Right ventricle myocardium inferior (tissue), 1 donor: ENCODE measurements at places on chromosomes 2 and 18. TPM values are rescaled to one million over a fixed set of nuclear protein-coding genes. Genes with fewer than 3 reads are reported as not detected.

DNA sequence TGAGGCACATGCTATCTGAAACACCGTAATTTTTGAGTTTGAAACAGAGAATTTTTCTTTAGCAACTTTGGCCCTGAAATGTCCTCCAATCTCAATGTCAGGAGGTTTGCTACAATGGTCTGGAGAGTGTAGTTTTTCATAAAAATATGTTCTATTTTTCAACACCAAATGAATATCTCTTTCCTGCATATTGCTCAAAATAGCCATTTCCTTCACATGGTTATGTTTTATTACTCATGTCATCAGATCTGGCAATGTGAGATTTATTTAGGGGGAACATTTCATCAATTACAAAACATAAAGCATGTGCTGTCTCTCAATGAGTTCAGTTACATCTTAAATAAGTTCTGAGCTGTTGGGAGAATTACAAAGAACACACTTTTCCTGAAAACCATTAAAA, 871.9 kb upstream of the FSHR start:
- DNase-seq = no peak

DNA sequence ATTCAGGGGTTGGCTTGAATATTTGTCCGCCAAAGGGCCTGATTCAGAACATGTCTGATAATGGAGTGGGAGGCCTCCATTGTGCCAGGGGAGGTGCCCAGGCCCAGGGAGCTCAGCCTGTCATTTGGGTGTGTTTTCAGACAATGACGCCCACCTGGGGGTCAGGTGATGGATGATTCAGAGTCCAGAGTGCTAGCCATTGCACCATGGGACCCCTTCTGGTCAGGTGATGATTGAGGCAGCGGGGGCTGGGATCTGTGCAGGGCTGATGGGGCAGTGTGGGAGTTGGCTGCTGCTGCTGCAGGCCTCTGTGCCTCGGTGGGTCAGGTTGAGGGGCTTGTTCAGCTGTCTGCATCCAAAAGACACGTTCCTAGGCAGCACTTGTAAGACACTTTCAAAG, 8.3 kb upstream of the ARHGEF4 start:
- peak; percentile 14 for DNase-seq

DNA sequence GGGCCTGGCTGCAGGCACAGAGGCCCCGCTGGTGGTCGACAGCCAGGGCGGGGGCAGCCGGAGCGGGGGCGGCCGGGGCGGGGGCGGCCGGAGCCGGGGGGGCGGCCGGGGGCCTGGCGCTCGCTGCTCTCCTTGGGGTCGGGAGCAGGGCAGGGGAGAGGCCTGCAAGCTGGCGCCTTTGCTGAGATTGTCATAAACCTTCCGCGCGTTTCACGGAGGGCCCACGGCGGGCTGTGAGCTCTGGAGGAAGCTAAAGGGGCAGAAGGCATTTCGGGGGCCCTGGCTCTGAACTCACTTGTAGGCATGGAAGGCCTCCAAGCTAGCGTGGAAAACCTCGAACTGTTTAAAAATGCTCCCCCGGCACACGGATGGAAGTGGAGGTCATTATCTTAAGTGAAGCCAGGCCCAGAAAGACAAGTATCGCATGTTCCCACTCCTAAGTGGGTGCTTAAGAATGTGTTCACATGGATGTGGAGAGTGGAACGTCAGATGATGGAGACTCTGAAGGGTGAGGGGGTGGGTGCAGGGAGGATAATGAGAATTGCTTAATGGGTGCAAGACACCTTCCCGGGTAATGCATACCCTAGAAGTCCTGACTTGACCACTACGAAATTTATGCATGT, 629 bp downstream of the PRELID3A start:
- DNase-seq = no peak

DNA sequence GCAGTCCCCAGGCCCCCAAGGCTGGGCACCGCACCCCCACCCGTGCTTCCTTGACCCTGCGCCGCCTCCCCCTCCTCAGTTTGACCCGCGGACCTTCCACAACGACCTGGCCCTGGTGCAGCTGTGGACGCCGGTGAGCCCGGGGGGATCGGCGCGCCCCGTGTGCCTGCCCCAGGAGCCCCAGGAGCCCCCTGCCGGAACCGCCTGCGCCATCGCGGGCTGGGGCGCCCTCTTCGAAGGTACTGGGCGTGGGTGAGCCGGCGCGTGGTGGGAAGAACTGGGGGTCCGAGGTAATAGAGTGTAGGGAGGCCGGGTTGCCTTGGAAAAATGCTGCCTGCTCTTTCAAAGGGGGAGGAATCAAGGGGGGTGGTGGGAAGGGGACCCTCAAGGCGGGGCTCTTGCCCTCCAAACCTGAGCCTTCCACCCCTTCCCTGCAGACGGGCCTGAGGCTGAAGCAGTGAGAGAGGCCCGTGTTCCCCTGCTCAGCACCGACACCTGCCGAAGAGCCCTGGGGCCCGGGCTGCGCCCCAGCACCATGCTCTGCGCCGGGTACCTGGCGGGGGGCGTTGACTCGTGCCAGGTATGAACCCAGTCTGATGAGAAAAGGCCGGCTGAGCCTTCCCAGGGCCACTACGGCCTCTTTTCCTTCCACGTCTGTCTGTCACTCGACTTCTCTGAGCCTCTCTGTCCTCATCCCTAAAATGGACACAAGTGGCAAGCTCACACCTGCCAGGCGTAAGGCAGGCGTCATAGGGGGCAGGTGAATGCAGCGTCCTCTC, 2.6 kb downstream of the PRSS56 start:
- DNase-seq = no peak

The CKAP2L gene
- 1.3 TPM for total RNA-seq

The MDH1B gene
- 0.68 TPM for total RNA-seq

The LRPPRC gene
- 83.9 TPM for total RNA-seq

The EGR4 gene
- not detected for total RNA-seq

DNA sequence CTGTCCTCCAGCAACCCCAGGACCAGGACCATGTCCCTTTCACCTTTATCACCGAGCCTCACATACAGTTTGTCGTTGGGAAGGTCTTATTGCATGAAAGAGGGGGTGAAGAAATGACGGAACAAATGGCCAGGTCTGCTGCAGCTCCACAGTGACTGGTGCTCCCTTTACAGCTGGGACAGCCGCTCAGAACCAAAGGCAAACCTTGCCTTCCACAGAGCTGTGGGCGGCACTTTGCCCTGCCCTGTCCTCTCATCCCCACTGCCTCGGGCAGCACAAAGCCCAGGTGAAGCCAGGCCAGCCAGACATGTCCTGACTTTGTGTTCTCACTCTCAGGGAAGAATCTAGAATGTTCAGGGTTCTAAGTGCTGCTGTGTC, 961 bp downstream of the GPR55 start:
- no peak for DNase-seq

DNA sequence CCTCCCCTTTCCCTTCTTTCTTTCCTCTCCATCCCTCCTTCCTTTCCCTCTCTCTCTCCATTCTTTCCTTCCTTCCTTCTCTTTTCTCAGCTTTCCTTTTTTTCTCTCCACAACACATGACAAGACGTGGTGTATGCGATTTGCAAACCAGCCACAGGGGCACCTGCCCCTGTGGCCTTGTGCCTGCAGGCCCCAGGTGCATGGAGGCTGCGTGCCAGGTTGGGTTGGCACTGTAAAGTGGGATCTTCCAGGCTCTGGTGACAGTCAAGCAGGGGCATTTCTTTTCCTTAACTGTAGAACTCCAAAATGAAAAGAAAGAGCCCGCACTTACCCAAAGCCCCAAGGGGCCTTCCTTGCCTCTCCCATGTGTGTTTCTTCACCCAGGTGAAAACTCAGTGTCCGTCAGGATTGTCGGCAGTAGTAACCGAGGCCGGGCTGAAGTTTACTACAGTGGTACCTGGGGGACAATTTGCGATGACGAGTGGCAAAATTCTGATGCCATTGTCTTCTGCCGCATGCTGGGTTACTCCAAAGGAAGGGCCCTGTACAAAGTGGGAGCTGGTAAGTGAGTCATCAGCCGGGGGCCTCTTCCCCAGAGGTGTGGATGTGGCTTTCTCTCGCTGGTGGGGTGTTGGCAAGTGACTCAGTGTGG, 50.9 kb downstream of the MARCO start:
- no peak for DNase-seq

The B4GALT6 gene
- 9.0 TPM for total RNA-seq

DNA sequence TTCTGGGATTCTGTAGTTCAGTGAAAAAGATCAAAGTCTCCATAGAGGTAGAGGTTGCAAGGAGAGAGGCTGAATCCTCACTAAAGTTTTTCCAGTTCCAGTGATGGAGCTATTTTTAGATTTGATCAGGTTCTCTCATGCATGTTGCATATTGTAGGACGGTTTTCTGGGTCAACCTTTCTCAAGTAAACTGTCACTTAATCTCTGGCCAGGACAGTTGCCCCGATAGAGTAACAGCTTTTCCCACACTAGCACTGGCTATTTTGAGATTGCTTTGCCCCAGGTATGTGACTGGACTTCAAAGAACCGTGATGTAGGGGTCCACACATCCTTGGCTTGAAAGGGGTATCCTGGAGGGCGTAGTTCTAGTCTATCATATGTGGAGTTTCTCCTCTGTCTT, 101.2 kb upstream of the MSH2 start:
- DNase-seq = no peak

The CPO gene
- total RNA-seq = 0.73 TPM

GRCh38 chr2:64873472-64873924, 115.7 kb upstream of the SLC1A4 start:
- DNase-seq = peak; percentile 91

- peak; percentile 63 for DNase-seq
Measured at GRCh38 chr2:173990245-173990644, 25.1 kb upstream of the SP3 start.

GRCh38 chr18:55529581-55529980, 58.4 kb downstream of the TCF4 start:
- no peak for DNase-seq

DNA sequence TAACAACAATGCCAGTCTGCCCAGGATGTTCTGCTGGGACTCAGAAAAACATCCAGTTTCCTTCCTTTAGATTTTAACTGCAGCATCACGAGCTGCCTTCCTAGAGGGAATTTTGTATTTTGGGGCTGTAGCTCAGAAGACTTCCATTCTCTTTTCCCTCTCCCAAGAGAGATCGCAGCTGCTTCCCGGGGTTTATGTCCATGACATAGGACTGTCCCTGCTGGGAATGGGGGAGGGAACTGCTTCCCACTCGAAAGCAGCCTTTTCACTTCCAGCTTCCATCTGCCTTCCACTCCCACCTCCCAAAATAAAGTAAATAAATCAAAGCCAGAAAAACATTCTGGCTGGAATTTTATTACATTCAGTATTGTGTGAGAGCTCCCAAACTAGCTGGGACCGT, 52.4 kb downstream of the LIMS1 start:
- no peak for DNase-seq

- DNase-seq = no peak
Measured at GRCh38 chr2:133675-134593, 87.6 kb upstream of the FAM110C start.

DNA sequence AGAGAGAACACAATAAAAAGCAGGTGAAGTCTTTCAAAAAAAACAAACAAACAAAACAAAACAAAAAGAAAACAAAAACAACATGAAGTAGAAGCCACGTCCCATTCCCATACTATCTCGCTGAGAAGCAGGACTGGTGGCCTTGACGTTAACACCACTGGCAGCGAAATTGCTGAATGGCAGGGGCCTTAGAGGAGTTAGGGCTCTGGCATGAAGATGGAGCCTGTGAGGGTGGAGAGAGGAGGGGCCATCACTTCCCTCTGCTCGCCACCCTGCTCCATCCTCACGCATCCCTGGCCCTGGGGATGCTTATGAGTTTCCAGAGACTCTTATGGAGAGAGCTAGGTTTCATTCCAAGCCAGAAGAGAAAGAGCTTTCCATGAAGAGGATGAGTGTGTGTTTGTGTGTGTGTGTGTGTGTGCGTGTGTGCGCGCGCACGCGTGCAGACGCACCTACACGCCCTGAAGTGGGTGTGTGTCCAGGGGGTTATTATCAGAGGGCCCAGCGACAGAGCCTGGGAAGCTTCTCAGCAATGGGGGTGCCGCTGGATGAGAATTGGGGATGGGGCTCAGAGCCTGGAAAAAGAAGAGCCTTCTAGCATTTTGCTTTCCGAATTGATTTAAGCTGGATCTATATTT, 20.4 kb upstream of the IMPA2 start:
- DNase-seq = no peak

The TFPI gene
- 33.6 TPM for total RNA-seq

DNA sequence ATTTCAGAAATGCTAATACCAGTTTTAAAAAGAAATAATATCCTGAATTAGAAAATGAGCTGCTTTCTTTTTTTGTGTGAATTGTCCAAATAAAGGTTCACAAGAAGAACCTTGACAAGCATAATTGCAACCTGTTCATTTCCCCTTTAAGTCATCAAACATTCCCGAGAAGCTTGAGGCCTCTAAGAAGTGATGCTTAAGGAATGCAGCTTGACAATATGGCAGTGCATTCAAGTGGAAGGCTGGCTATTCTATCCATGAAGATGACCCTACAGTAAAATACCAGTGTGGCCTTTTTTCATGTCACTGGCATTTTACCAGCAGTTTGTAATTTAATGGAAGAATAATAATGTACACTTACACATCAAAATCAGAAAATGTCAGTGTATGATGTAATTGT, 216.7 kb downstream of the CTNNA2 start:
- DNase-seq = no peak

The CD8B gene
- 0.30 TPM for total RNA-seq

DNA sequence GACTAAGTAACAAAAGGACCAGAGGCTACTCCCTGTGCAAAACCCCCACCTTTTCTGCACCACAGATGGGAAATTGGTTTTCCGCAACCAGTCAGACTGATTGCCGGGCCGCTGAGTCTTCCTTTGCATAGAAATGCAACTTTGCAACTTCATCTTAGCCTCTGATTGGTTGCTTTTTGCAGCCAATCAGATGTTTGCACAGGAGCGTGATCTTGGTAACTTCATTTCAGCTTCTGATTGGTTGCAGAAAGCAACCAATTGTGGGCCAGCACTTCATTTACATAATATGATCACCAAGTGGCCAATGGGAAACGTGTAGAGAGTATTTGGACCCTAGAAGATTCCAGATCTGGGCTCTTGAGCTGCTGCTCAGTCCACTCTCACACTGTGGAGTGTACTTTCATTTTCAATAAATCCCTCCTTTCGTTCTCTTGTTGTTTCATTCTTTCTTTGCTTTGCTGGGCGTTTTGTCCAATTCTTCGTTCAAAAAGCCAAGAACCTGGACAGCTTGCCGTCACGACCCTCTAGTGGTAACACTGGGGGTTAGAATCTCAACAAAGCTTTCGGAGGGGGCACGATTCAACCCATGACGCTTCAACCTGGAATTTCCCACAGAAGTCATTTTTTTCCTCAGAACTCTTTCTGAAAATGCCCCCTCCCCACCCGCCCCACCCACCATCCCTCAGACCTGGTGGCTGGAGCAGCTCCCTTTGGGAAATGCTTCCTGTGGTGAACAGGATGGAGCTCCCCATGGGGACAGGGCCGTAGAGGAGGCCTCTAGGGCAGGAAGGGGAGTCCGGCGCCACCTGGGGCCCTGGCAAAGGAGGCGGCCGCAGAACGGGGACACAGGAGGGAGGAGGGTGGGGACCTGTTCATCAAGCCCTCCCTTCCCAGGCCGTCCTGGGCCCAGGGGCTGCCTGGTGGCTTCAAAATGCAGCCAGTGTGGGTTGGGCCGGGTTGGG, 31.8 kb upstream of the KCNF1 start:
- no peak for DNase-seq

- no peak for DNase-seq
Measured at GRCh38 chr18:49030138-49030537, 79.4 kb upstream of the SMAD7 start.
